ENCODE measurements at places on chromosomes 6 and 20.

DNA sequence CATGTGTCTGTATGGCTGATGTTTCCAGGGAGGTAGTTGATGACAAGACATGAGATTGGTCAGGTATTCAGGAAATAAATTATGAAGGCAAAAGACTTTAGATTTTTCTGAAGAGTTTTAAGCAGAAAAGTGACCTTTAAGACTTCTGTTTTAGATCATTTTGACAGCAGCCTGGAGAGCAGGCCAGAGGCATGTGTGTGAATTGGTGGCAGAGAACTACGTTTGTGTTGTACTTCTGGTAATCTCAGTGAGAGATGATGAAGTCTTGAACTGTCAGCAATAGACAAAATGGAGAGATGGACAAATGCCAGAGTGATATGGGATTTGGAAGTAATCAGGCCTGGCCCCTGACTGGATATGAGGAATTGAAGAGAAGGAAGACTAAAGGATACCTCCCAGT lies 30.8 kb downstream of the FARS2 start:
- no peak for DNase-seq

- DNase-seq, result peak; percentile 45
These were observed 147.1 kb upstream of the THEMIS start for GRCh38 chr6:128047989-128048388.

GRCh38 chr6:110731196-110731595 lies 84.1 kb downstream of the CDK19 start:
- no peak for DNase-seq

- no peak for DNase-seq
These were observed 175.6 kb downstream of the SYNE1 start for GRCh38 chr6:152461556-152461955.

GRCh38 chr6:11771473-11772048 lies 7.0 kb downstream of the ADTRP start:
- no peak for DNase-seq

- no peak for DNase-seq
These were observed 49.8 kb upstream of the ENPP5 start for GRCh38 chr6:46220352-46221221.

GRCh38 chr6:110485491-110485890 lies 9.1 kb upstream of the SLC22A16 start:
- DNase-seq, result no peak

DNA sequence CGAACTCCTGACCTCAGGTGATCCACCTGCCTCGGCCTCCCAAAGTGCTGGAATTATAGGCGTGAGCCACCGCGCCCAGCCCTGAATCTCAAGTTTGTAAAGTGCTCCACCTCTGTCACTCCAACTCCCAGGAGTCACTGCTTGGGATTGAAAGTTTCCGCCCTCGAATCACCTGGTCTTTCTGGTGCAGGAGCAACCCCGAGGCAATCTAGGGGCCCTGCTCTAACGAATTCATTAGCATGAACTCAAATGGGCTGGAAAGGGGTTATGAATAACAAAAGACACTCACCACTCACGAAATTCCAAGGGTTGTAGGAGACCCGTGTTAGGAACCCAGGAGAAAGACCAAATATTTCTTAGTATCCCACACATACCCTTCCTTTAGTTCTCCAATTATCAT lies 26.1 kb downstream of the RBCK1 start:
- DNase-seq, result no peak

- peak; percentile 59 for DNase-seq
These were observed 271.4 kb downstream of the EYA4 start for GRCh38 chr6:133512410-133513016.

- no peak for DNase-seq
These were observed 36.9 kb upstream of the CD2AP start for GRCh38 chr6:47440719-47441118.

DNA sequence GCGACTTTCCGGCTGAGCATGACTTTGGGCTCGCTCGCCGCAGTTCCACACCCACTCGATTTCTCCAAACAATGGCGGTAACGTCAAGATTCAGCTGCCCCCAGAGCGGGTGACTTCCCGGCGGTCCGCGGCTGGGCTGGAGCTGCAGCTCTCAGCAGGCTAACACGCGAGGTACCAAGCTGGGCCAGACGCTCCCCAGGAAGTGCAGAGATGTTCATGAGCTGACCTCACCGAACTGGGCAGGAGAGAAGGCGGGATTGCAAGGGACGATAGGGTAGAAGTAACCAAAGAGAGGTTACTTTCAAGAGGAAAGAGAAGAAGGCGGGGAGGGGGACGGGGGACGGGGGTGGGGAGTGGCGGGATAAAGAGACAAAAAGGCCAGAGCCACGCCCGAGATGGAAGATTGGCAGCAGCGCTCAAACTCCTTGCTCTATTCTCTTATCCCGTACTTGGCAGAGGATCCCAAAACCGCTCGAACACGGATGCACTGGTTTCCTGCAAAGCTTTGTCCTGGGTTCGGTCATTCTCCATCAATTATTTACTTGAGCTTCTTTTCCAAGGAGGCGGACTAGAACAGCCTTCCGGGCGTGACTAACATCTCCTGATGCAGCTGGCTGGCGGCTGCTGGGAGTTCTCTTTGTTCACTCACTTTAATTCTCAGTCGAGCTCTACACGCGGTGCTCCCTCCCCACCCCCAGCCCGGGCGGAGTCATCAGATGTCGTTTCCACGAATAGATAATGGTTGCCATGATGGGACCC lies at the start of gene MTCL3:
TSS of gene MTCL3 (minus strand) at position 626 of the 759 bp plus-strand sequence.
- peak; percentile 96 for DNase-seq

GRCh38 chr20:31678389-31679356 lies 41.0 kb downstream of the COX4I2 start:
- no peak for DNase-seq

- DNase-seq, result peak; percentile 78
These were observed 396.5 kb downstream of the HDGFL1 start for GRCh38 chr6:22965889-22966288.

DNA sequence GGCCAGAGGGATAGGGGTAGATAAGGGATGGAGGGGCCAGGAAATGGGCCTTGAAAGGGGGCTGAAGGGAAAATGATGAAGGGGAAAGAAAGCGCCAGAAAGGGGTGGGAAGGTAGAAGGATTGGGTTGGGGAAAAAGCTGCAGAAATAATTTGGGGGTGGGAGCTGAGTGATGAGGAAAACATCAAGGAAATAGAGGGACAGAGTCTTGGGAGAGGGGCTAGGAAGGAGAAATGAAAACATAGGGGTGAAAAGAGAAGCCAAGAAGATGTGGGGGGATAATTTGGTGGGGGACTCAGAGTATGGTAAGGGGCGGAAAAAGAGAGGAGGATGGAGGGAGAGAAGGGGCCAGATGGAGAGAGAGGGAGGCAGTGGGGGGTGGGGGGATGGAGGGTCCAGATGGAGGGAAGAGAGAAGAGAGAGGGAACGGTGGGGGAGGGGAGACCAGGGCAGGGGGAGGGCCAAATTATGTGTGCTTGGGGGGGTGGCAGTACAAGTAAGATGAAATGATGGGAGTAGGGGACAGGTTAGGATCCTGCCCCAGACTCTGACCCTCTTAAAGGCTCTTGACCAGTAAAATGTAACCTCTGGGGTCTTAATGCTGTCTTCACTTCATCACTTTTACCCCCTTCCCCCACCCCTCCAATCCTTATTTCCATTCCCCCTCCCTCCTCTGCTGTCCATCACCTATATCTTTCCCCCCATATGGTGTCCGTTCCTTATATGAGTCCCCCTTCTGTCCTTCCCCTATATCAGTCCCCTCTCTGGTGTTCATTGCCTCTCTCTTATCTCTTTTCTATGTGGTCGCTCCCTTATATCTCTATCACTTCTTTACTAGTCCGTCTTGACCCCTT lies 852 bp downstream of the SYNGAP1 start:
- DNase-seq, result peak; percentile 93

DNA sequence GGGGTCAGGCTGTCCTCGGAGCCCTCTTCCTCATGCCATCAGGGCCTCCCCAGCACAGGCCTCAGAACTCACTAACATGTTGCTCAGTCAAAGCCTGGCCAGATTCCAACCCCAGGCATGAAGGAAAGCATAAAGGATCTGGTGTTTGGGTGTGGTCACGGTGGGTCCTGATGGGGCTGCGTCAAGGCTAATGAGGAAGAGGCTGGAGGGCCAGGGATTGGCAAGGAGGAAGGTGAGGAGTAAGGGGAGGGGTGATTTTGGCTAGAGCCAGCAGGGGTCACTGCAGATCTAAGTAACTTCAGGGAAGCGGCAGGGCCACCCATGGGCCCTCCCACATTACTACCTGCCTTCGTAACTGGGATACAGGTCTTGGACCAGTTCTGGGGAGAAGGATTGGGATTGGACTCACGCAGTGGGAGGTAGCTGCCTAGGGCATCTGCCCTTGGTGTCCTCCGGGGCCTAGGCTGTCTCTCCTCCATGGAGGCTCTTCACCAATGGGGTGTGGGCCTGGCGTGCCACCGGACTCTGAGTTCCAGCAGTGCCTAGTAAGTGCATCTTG lies 36.2 kb upstream of the MRPS18A start:
- peak; percentile 91 for DNase-seq

GRCh38 chr20:11132819-11133415 lies 459.1 kb upstream of the JAG1 start:
- no peak for DNase-seq

- DNase-seq, result no peak
These were observed 151.8 kb upstream of the MYLIP start for GRCh38 chr6:15977050-15977449.

GRCh38 chr6:16585805-16586204 lies 175.5 kb downstream of the ATXN1 start:
- no peak for DNase-seq

Measured in NCI-H82 (cell line).